ENCODE measurements at places on chromosomes 2 and 18. TPM values are rescaled to one million over a fixed set of nuclear protein-coding genes. Genes with fewer than 3 reads are reported as not detected.

GRCh38 chr2:15675456-15676195 is 84.0 kb downstream of the DDX1 start:
- H3K36me3 ChIP-seq = peaks cover 2% of the 10 kb centered on the region
- no peak for DNase-seq
- H3K4me1 ChIP-seq = no peaks in the 10 kb centered on the region
- peaks cover 28% of the 10 kb centered on the region for H3K27me3 ChIP-seq
- H3K27ac ChIP-seq = no peak overlapping the region

DNA sequence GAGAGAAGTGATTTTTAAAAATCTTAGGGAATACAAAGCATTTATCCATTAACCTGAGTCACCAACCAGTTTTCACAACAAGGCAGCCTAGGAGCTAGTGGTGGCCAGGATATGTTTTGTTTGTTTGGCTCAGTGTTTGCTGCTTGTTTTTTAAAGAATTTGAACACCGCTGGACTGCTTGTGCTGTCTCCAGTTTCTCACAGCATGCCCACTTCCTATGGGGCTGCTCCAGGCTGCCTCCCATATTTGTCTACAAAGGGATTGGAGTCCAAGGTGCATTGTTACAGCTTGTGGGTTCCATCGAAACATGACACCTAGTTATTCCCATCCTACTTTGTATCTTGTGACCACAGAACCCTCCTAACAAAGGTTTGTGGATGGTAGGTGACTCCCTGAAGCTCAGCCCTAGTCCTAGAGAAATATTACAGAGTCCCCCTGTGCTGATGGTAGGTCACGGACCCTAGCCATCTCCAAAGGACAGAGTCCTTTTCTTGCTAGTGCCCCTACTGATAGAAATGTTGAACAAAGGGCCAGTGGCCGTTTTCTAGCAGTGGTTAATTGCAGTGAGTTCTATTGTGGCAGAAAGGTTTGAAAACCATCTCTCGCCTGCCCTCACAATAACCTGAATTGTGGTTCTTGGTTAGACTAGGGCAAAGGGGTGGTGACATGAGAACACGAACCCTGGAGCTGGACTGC is 23.2 kb downstream of the GPR39 start:
- no peaks in the 10 kb centered on the region for H3K27me3 ChIP-seq
- DNase-seq = no peak
- no peaks in the 10 kb centered on the region for H3K4me1 ChIP-seq
- H3K4me3 ChIP-seq = no peak overlapping the region

LRRTM1 gene
- not detected for total RNA-seq

GRCh38 chr2:42658306-42658705 is 89.9 kb downstream of the MTA3 start:
- peaks cover 14% of the 10 kb centered on the region for H3K4me1 ChIP-seq
- DNase-seq = no peak
- no peaks in the 10 kb centered on the region for H3K27me3 ChIP-seq
- H3K36me3 ChIP-seq = no peaks in the 10 kb centered on the region
- no peak overlapping the region for H3K4me3 ChIP-seq
- H3K27ac ChIP-seq = no peak overlapping the region

GRCh38 chr2:7011356-7012083 is 94.3 kb downstream of the RNF144A start:
- no peak overlapping the region for H3K27ac ChIP-seq
- peaks cover 27% of the 10 kb centered on the region for H3K4me1 ChIP-seq
- H3K27me3 ChIP-seq = no peaks in the 10 kb centered on the region
- H3K4me3 ChIP-seq = no peak overlapping the region
- H3K36me3 ChIP-seq = peaks cover 2% of the 10 kb centered on the region

DNA sequence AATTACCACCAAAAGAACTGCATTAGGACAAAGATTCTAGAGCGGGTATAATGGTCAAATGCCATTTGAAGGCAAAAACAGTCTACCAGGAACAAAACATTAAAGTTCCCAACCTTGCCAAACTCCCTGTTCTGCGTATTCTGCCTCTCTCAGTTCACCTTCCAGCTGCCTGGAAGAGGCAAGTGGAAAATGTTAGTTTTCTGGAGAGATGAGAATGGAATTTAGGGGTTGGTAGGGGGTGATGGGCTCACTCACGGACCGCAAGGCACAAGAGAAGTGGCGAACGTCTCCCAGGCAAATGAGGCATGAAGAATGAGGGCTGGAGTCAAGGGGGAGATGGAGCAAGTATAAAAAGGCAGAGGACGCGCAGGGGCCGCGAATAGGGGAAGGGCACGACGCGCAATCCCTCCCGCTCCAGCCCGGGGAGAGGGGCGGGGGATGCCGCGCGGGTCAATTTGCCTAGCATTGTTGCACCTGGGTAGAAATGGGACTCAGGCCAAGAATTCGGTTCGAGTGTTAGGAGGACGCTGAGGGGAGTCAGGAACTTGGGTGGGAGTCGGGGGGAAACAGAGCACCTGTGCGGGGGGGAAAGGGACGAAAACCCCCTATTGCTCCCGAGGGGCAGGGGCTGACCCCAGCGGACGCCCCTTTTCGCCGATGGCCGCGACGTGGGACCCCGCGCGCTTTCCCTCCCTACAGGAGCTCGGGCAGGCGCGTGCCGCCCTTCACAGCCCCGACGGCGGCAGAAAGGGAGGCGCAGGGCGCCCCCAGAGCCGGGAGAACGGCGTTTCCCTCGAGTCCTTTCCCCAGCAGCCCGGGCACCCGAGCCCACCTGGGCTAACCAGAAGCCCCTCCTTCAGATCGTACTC is 573 bp downstream of the PAIP2B start:
- H3K27ac ChIP-seq = peak overlapping the region; percentile 86
- DNase-seq = peak; percentile 21
- peaks cover 8% of the 10 kb centered on the region for H3K27me3 ChIP-seq
- H3K4me3 ChIP-seq = peak overlapping the region; percentile 97
- peaks cover 21% of the 10 kb centered on the region for H3K4me1 ChIP-seq

Measured in T-helper 17 cell (primary cell).